ENCODE measurements at places on chromosomes 16 and 17.

DNA sequence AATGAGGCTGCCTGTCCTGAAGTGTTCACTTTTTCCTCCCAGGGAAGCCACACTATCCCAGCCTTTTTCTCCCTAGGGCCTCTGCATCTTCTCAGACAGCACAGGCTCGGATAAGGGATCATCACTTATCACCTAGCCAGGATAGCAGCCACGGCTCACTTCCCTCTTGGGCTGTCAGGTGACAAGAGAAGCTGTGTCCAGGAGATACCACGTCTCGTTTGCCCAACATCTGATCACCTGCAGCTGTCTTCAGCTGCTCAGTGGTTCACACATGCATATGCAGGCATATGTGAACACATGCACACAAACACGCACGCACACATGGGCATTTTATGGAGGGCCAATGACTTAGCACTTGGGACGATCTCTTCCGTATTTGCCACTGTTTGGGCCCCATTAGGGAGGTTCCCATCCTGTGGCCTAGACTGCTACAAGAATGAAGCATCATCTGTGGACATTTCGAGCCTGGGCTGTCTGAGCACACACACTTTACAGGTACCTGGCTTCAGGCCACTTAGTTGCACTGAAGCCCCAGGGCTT lies 32.4 kb upstream of the ADORA2B start:
- no peak for DNase-seq

GRCh38 chr16:50253514-50253910 lies 12.8 kb upstream of the ADCY7 start:
- DNase-seq = no peak

DNA sequence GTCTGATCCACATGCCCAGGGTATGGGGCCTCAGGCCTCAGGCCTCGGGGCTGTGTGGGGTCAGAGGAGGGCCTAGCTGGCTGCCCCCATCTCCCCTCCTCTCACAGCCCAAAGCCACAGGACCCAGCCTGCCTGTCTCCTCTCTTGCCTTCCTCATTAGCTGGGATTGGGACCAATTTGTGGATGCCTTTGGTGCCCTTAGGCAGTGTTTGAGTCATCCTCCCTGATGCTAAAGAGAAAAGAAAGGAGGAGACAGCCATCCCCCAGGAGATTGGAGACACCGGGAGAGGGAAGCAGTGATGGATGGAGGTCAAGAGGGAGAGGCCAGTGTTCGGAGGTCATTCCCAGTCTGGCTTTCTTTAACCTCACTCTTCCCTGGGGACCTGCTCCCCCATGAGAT lies 23.3 kb upstream of the NOG start:
- DNase-seq = no peak

GRCh38 chr16:54512467-54512995 lies 225.9 kb upstream of the IRX3 start:
- DNase-seq = no peak

GRCh38 chr17:79811011-79811867 lies 14.4 kb upstream of the CBX8 start:
- DNase-seq = peak; percentile 72

- DNase-seq = no peak
These were observed 26.7 kb downstream of the CDK12 start for GRCh38 chr17:39487946-39488345.

DNA sequence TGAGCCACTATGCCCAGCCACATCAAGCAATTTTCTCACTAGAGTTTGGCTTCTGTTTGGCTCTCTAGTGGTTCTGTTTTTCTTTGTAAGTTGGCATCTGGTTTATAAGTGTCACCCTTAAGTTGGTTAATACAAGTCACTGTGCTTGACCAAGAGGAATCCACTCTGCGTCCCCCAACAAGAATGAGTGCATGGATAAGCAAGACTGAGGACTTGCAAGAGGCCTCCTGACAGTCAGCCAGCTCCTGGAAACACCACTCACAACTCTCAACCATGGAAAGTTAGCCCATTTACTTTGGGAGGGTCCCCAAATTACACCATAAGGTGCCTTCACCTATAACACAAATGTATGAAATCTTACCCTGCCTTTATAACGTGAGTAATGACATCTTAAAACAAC lies 7.6 kb downstream of the RFWD3 start:
- DNase-seq = no peak

DNA sequence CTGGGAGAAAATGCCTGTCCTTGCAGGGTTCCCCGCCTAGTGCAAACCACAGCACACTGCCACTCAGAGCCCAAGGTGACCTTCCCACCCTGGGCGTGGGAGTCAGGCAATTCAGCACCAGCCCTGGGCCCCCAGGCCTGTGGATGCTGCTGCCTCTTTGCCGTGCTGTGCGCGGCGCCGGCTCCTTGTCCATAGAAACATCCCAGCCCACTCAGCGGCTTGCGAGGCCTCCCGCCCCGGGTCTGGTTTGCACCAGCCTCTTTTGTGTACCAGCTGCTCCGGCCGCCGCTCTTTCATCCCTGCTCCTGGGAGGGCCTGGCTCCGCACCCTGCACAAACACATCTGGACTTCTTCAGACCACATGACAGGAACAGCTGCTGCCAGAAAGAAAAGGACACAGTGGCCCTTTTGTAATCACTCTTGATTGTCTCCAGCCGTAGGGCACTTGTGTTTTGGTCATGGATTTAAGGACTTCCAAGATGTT lies 75.4 kb upstream of the SDK2 start:
- peak; percentile 17 for DNase-seq

- no peak for DNase-seq
These were observed 13.8 kb upstream of the HAP1 start for GRCh38 chr17:41748275-41748674.

GRCh38 chr16:747978-748746 lies 7.4 kb upstream of the CIAO3 start:
- no peak for DNase-seq

DNA sequence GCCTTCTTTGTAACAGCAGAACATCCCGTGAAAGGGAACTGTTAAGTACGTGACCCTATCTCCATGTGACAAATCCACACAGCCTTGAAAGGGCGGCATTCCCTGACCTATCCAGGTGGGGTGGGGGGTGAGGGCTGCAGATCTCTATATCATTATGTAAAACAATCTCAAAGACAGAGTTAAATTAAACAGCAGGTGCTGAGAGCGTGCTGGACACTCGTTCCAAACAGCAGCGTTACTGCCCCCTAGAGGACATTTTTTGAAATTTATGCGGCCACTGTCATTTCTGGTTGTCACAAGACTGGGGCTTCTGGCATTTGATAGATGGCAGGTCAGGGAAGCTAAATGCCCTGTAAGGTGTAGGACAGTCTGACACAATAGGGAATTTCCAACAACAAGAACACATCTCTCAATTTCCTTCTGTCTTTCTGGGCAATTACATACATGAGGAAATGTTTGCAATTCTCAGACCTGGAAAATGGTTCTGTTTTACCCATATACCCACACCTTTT lies 6.7 kb upstream of the SLC25A39 start:
- peak; percentile 85 for DNase-seq

- no peak for DNase-seq
These were observed 55.2 kb downstream of the RAI1 start for GRCh38 chr17:17736205-17737183.

- DNase-seq = no peak
These were observed 12.5 kb upstream of the PRPSAP1 start for GRCh38 chr17:76366247-76366646.

DNA sequence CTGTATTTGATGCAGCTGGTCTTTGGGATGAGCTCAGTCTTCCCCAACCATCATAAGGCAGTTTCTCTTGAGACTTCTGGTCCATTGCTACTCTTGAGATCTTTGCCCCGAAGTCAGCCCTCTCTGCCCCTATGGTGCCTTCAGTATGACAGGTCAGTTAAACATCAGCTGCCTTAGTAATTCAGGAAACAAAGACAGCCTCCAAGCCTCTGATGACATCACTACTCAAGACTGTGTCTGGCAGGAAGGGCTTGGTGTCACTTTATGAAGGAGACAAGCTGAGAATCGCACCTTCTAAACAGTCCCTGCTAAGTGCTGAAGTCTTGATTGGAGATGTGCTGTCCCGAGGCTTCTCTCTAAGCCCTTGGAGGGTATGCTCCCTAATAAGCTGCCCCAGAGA lies 104.9 kb upstream of the TBX2 start:
- DNase-seq = no peak

- no peak for DNase-seq
These were observed 48.8 kb downstream of the SDK2 start for GRCh38 chr17:73595479-73595878.

DNA sequence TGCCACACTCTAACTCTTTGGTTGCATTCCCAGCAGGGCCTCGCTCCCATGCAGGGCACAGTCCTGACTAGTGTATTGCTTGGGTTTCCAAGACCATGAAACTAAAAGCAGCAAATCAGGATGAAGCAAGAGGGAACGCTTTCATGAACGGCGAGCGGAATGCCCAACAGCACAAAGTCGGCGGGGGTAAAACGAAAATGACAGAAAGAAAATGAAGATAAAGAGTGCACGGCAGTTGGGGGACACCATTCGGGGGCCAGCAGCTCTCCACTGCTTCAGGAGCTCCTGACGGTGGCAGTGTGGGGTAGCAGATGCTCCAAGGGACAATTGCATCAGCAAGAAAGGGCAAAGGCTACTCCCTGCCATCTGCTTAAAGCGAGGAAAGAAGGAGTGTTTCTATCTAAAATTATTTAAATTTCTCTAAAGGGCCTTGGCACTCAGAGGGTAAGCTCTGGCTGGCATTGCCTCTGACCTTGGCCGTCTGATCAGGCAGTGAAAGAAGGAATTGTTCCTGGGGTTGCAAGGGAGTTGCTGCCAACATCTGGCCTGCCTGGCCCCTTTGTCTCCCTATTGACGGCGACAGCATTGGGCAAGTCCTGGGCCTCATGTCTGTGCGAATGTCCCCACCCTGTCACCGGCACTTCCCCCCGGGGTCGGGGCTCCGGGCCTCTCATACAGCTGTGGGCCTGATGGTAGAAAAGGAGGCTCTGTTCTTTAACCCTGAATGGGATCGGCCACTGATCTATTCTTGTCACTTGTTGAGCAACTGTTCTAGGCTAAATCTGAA lies 138.2 kb downstream of the CMIP start:
- DNase-seq = no peak

DNA sequence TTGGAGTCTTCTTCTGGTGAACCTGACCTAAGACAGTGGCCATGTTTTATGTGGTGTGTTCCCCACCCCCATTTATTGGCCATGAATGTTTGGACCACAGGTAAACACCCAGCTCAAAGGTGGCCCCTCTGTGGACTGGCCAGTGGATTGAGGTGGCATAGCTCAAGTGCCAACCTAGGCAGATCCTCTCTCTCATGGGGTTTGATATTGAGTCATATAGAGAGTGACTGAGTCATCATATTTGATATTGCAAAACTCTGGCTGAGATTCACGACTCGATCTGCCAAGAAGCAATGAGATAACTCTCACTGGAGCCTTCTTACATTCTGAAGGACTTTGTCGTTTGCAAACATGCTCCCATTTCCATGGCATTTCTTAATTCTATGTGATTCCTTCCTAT lies 10.5 kb upstream of the TEKT3 start:
- no peak for DNase-seq

DNA sequence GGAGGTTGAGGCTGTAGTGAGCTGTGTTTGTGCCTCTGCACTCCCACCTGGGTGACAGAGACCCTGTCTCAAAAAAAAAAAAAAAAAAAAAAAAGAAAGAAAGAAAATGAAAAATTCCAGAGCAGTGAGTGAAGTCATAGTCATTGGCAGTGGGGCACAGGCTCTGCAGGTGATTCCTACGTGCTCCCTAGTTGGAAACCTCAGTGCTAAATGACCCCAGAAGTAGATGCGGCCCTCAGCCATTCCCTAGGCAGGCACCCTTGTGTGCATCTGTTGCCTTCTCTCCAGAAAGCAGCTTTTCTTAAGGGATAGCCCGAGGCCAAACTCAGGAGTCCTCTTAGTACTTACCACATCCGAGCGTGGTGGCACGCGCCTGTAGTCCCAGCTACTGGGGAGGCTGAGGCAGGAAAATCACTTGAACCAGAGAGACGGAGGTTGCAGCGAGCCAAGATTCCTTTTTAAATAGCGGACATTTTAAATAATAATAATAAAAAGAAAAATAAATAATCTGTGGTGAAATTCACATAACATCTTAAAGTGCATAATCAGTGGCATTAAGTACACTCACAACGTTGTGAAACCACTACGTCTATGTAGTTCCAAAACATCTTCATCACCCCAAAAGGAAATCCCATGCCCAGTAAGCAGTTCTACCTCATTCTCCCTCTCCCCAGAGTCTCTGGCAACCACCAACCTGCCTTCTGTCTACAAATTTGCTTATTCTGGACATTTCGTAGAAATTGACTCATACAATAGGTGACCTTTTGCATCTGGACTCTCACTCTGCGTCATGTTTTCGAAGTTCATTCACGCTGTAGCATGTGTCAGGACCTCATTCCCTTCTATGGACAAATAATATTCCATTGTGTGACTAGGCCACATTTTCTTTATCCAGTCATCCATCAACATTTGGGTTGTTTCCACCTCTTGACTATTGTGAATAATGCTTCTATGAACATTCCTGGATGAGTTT lies 12.5 kb upstream of the SPHK1 start:
- no peak for DNase-seq

DNA sequence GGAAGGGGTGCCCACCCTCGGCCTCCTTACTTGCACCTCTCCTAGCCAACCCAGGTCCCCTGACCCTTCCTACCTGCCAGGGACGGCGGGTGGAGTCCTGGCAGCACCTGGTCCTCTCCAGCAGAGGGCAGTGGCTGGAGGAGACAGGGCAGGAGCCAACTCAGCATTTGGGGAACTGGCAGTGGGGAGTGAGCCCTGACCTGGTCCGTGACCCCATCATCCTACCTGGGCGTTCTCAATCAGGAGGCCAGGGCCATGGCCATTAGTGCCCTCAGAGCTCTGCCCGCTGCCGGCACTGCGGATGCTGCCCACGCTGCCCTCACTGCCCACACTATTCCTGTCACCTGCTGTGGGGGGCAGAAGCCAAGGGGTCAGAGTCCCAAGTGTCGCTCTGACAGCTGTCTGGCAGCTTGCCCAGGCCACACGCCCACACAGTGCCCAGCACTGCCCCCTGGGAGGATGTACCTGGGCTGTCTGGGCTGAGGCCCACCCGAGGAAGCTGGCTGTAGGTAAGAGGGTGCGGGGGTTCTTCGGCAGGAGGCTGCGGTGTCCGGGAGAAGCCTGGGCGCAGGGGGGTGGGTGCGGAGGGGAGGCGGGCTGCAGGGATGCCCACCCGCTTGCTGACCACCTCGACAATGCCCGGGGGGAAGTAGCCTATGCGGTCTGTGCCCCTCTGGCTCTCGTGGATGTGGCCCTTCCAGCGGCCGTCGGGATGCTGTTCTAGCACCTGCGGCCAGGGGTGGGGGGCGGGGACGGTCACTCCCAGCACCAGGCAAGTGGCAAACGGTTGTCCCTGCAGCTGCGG lies 10.8 kb downstream of the CASKIN2 start:
- no peak for DNase-seq

All from NCI-H526 treated with DMSO at 0.1 percent for 48 hours (cell line).